NCI-H2107 (cell line): ENCODE measurements at places on chromosomes 13 and 19.

DNA sequence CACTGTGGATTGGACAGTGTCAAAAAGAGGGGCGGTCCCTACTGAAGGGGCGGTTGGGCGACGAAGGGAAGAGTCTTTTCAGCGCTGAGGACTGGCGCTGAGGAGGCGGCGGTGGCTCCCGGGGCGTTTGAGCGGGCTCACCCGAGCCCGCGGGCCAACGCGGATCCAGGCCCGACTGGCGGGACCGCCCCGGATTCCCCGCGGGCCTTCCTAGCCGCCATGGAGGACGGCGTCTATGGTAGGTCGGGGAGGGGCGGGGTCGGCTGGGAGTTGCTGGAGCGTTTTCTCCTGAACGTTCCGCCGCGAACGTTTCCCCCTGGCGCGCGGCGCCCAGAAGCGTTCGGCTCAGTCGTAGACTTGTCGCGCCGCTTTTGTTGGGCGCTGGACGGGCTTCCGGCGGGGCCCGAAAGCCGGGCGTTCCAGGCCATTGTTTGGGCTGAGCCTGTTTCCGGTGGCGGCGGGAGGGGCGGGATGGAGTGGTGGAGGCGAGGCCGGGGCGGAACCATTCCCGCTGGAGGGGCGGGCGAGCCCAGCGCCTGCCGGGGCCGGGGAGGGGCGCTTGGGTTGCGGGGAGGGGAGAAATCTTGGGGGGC is at the start of gene CYTH2:
TSS of gene CYTH2 (plus strand) at position 81 of the 593 bp plus-strand sequence. CDS start at position 220, 139 bp downstream.
- peak; percentile 32 for DNase-seq

DNA sequence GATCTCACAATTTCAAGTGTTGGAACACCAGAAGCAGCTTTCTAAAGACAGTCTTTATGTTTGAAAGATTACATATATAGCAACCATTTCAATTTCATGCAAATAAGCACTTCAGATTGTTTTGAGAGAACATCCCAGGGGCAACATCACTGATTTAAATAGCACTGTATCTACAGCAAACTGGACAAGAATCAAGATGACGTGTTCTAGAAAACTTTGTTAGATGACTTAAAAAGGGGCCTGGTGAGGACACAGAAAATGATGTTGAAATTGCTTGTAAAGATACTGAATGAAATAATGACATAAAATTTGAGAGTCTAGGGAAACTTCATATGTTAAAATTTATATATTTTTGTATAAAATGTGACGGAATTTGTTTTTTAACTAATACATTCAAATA is 277.1 kb downstream of the KLF12 start:
- DNase-seq, result no peak

- DNase-seq, result no peak
Observed at GRCh38 chr13:37685206-37685605, 86.6 kb upstream of the POSTN start.

- DNase-seq, result no peak
Observed at GRCh38 chr19:51480590-51480989, 2.3 kb downstream of the CEACAM18 start.

GRCh38 chr19:35843676-35844481 is 8.4 kb downstream of the NPHS1 start:
- DNase-seq, result no peak

GRCh38 chr13:46320821-46321220 is 66.2 kb downstream of the RUBCNL start:
- no peak for DNase-seq

- no peak for DNase-seq
Observed at GRCh38 chr13:20729633-20730585, 26.4 kb downstream of the IL17D start.

DNA sequence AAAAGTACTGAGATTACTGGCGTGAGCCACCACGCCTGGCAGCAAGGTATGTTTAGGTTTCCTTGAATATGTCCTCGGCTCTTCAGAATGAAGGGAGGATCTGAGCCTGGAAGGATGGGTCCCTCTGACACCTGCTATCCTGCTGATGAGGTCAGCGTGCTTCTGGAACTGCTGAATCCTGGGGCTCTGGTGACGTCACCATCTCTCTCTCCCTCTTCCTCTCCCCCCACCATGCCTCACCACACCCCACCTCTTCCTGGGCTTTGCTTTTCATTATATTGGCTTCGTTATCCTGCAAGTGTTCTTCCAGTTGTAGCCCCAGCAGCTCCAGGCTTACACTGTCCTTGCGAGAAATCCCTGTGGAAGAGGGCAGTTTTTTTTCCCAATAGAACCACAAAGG is 49.8 kb downstream of the CCNE1 start:
- no peak for DNase-seq

DNA sequence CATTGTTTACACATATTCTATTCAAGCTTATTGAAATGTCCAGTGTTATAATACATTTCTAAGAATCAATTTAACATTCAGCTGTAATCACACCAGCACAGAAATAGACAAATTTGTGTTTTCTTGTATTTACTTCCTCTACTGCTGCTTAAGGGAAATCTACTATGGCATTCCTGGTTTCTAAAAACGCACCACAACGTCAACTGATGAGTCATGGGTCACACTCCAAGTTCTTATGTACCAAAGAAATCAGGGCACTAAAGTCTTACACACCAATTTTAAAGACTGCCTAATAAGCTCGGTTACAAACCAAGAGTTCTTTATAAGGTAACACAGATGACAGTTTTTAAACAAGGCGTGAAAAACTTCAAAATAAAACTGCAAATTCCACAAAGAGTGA is 13.2 kb downstream of the LNX2 start:
- DNase-seq, result no peak

- no peak for DNase-seq
Observed at GRCh38 chr19:2014731-2015607, 545 bp downstream of the BTBD2 start.

DNA sequence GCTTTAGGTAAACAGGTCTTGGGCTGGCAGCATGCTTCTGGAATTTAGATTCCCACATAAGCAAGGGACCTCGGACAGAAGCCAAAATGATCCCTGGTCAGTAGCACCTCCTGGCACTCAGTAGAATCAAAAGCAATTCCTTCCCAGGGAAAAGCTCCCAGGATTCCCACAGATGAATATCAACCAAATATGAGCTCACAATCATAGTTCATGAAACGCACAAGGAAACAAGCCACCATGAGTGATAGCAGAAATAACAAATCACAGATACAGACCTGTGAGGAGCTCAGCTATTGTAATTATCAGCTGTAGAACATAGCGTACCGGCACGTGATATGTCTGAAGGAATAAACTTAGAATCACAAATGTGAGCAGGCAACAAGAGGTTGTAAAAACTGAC is 21.8 kb upstream of the PLAUR start:
- no peak for DNase-seq

- no peak for DNase-seq
Observed at GRCh38 chr13:101185606-101186005, 230.7 kb downstream of the NALCN start.

DNA sequence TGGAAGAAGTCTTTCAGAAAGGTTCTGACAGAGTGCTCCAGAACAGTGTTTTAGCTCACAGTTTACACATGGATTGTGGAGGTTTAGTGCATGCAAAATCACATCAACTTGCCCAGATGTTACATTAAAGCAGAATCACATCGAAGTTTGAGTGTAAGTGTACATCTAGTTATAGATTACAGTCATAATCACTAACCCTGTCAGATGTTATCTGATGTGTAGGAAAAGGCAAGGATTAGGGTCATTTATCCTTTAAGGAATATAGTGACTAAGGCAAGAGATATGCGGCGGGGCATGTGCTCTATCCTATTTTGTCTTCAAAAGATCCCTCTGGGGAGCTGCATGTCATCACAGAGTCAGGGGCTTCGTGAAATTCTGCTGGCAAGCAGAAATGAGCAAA is 66.9 kb downstream of the CYSLTR2 start:
- DNase-seq, result no peak

GRCh38 chr13:59801107-59801880 is 362.4 kb downstream of the DIAPH3 start:
- no peak for DNase-seq

GRCh38 chr13:48859272-48860105 is 116.2 kb upstream of the FNDC3A start:
- DNase-seq, result no peak

GRCh38 chr19:56309511-56310185 is 5.0 kb downstream of the ZSCAN5A start:
- DNase-seq, result no peak

DNA sequence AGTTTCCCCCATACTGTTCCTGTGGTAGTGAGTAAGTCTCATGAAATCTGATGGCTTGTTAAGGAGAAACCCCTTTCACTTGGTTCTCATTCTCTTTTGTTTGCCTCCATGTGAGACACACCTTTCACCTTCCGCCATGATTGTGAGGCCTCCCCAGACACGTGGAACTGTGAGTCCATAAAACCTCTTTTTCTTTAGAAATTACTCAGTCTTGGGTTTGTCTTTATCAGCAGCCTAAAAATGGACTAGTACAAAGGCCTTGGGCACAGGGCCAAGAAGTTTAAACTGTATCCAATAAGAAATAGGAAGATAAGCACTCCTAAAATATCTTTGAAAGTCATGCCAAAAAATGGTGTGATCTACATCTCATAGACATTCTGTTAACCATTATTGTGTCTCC is 176.9 kb downstream of the TBC1D4 start:
- DNase-seq, result no peak

GRCh38 chr13:43232873-43233265 is 209.5 kb downstream of the DNAJC15 start:
- no peak for DNase-seq

- DNase-seq, result no peak
Observed at GRCh38 chr19:48513289-48514122, 1.9 kb upstream of the LMTK3 start.

DNA sequence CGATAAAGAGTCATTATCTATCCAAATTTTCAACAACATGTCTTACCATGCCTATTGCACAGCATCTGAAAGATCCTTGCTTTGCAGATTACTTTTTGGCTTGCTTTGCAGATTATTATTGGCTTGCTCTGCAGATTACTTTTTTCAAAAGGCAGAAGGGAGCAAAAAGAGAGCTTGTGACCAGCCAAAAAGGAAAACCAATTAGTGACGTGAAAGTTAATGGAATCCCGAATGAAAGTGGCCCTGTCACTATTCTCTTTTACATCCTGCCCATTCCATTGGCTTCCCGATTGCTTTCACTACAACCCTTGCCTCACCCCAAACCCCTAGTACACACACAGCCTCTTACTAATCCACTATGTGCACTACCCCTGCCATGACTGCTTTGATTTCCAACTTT is 81.3 kb downstream of the LHFPL6 start:
- no peak for DNase-seq

DNA sequence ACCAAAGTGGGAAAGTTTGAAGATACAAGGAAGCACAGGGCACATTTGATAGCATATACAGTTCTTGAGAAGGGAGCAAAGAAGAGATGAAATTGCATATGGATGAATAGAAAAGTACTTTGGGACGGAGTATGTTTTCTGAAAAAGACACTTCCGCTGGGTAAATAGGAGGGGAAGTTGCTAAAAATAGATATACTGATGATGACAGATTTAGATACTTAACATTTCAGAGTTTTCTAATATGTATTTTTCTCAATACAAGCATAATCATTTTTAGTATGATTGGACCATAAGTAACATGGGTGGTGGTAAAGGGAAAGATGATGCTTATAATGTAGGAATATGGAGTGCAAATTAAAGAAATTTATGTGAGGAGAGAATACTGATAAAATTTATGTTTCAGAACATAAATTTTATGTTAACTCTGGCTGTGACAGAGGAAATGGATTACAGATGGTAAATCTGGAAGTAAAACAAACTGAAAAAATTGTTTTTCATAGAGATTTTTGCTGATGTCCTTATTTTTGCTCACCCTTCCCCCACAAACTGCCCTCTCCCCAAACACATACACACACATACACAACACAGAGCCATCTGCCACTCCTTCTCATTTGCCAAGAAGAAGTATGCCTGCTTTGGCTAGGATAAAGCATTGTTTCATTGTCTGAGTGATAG is 583.9 kb upstream of the MIR17HG start:
- DNase-seq, result no peak

DNA sequence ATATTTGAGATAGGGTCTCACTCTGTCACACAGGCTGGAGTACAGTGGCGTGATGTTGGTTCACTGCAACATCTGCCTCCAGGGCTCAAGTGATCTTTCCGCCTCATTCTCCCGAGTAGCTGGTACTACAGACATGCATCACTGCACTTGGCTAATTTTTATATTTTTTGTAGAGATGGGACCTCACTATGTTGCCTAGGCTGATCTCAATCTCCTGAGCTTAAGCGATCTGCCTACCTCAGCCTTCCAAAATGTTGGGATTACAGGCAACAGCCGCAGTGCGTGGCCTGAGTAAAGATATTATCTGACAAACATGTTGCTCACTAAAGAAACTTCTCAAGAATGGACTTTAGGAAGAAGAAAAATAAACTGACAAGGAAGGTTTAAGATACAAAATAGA is 125.4 kb upstream of the ABCC4 start:
- no peak for DNase-seq

DNA sequence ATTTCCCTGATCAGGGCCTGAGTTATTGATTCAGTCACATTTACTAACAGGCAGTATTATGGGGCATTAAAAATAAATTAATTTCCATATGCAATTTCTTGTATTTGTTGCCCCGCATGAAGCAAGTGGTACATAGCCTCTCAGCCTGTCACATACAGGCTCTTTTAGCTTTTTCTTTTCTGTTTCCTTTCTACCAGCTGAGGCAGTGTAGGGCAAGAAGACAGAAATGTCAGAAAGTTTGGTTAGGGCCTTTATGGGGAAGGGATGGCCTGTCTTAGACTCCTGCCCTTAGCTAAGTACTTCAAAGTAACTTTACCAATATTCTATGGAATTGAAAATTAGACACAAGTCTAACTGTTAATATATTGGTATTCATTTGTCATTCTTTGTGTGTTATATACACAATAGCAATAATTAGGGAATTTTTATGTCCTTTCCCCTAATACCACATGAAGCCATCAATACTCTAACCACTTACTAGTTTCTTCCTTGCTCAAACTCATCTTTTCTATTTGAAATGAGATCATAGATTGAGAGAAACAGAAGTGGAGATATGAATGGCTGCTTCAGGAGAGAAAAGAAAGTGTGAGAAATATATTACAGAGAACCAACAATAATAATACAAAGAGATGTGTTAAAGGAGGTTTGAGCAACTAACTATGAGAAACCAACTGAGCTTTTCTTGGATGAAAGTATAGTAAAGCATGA is 669.6 kb downstream of the PCDH17 start:
- no peak for DNase-seq

- DNase-seq, result no peak
Observed at GRCh38 chr13:61414686-61415057, 977 bp downstream of the PCDH20 start.
